ENCODE measurements at places on chromosomes 11 and 22.
A peak's percentile ranks its signal among the peaks of the same experiment; 100 is the strongest.

GRCh38 chr11:22466351-22466750 is 128.2 kb downstream of the SLC17A6 start:
- DNase-seq = no peak

- DNase-seq = no peak
These were observed 789 bp downstream of the SPECC1L start for GRCh38 chr22:24271386-24271854.

- DNase-seq = no peak
These were observed 180.9 kb upstream of the ZBED5 start for GRCh38 chr11:11038782-11039181.

- DNase-seq = peak; percentile 41
These were observed 148.5 kb downstream of the GRIK4 start for GRCh38 chr11:120660024-120660565.

DNA sequence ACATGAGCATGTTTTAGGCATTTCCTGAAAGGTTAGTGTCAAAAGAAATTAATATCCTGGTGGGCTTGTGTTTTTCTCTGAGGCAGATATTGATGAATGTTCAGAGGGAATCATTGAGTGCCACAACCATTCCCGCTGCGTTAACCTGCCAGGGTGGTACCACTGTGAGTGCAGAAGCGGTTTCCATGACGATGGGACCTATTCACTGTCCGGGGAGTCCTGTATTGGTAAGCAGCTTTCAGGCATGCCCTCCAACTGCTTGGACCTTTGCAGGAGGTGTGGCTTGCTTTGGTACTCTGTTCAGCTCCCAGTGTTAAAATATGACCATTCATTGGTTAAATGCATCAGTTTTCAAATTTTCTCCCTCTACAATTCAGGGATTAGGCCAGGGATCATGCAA is 658.6 kb upstream of the ANO5 start:
- DNase-seq = no peak

DNA sequence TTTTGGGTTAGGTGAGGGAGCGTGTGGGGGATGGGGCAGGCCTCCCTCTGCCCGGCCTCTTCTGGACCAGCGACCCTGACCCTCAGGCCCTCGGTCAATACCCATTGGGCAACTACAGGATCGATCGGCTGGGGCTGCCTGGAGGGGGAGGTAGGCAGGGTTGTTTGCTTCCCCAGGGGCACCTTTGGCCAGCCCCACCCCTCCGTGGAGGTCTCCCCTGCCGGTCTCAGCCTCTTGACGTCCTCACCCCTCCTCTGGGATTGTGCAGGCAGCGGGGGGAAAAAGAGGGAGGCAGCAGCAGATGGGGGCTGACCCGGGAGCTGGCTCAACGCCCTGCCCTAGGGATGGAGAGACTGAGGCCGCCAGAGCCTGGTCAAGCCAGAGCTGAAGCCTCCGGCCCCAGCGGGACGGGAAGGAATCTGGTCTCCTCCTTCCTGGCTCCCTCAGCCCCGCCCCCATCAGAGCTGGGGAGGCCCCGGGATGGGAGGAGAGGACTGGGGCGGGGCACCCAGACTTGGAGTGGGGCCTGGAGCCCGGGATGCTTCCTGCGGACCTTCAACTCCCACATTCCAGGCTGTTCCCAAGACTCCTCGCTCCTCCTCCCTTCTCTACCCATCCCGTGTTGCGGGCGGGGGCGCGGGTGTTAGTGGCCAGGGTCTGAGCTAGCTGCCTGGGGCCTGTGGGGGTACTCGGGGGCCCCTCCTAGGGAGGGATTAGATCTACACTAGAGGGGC is 14.4 kb upstream of the CDC42EP1 start:
- no peak for DNase-seq

- no peak for DNase-seq
These were observed 17.4 kb downstream of the LUZP2 start for GRCh38 chr11:24514219-24514594.

- DNase-seq = no peak
These were observed 16.9 kb upstream of the TCF20 start for GRCh38 chr22:42287174-42287890.

- DNase-seq = no peak
These were observed 143.5 kb upstream of the RAG2 start for GRCh38 chr11:36741515-36741914.

DNA sequence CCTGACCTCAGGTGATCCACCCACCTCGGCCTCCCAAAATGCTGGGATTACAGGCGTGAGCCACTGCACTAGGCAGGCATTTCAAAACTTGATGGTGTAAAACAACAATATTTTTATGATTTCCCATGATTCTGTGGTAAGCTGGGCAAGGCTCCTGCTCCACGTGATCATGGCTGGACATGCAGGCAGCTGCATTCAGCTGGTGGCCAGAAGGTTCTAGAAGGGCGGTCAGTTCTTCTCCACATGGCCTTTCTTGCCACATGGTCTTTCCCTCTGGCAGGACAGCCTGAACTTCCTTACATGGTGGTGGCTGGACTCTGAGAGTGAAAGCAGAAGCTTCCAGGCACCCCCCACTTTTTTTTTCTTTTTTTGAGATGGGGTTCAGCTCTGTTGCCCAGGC is 9.9 kb upstream of the RASD2 start:
- DNase-seq = no peak
